ENCODE measurements at places on chromosomes 3 and 15.

DNA sequence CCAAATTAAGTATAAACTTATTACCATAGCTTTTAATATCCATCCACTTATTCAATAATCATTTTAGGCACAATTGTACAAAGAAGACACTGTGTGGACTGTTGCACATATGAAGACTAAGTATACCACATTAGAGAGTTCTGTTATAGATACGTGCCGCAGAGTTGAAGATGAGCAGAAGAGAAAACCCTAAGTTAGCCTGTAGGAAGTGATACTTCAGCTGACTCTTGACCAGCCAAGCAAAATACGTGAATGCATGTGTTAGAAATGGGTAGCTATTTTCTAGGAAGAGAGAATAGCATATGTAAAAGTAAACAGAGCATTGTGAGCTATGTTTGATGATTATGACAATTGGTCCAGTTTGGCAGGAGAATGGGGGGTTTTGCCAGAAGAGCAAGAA lies 272.0 kb upstream of the ATP11B start:
- no peak for DNase-seq

DNA sequence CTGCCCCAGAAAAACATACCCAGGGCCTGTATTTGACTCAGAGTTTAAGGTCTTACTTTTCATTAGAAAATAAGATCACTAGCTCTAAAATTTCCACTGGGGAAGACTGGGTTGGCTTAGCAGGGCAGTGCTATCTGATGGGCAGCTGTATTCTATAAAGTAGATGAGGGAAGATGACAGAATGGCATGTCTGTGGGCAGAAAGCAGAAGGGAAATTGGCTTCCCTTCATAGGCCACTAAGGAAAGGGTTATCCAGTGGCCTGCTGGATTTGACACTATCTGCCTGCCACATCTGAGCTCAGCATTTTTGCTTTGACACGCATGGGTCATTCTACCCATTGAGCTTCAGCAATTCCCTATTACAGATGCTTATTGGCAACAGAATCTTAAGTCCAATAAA lies 461.3 kb upstream of the RASGRP1 start:
- no peak for DNase-seq

- no peak for DNase-seq
Measured at GRCh38 chr3:152595975-152596821, 238.7 kb upstream of the P2RY1 start.

DNA sequence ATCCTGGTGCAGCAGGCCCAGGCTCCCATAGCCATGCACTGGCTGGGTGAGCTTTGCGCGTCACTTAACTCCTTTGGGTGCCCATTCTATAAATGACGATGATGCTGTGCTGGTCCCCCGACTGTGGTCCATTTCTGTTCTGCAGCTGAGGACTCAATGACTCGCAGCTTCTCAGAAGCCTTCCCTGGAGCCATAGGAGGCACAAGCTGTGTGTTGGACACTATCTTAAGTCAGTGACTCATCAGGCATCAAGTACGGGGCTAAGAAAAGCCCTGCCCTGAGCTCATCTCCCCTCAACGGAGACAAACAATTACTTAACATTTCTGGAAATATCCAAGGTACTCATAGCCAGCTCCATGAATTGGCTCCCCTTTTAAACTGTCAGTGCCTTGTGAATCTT lies 13.8 kb upstream of the MUSTN1 start:
- no peak for DNase-seq

GRCh38 chr3:83011481-83011880 lies 1250.0 kb upstream of the GBE1 start:
- DNase-seq, result no peak

DNA sequence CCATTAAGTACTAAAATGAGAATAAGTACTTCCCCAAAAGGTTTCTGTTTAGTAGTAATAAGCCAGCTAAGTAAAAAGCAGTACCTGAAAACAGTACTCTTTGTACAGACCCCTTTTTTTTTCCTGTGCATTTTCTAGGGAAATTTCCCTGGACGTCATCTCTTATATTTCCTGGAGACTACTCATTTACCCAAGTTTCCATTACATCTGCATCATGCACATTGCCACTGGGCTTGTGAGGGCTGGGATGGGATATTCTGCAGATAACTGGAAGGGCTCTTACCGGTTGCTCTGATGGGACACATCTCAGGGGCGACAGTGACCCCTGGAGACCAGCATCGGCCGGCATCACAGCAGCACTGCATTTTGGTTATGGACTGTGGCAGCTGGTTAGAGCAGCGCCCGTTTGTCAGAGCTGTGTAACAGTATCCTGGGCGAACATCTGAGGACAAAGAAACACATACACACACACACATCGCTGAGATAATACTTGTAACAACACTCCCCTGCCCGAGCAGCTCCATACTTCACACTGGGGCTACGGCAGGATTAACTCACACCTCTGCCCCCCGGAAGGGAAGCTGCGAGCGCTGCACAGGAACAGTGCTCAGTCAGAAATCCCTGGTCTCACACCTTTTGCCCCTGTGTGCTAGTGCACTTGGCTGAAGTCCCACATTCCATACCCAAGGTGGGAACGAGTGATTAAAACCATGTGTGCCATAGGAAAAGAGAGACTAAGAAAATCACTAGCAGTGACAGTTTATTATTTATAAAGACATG lies 124.9 kb downstream of the FBN1 start:
- no peak for DNase-seq

DNA sequence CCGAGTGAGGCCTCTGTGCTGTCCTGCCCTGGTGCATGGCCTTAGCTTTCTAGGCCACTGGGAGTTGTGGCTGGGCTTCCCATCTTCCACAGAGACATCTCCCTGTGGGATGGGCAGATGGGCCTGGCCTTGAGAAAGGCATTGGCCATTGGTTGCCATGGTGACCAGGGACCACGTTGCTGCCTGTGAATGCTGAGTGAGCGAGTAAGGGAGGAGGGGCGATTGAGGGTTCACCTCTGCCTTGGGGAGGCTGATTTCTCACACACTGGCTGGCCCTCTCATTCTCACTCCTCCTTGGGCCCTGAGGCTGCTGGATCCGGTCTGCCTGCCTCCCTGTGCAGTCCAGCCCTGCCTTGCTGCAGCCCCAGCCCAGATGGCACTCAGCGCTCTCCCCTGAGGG lies 26.4 kb upstream of the DOCK3 start:
- no peak for DNase-seq

- DNase-seq, result no peak
Measured at GRCh38 chr15:93825682-93826081, 405.7 kb upstream of the MCTP2 start.

GRCh38 chr15:94141802-94142201 lies 89.6 kb upstream of the MCTP2 start:
- no peak for DNase-seq

- DNase-seq, result no peak
Measured at GRCh38 chr3:122646146-122646988, 34.3 kb upstream of the PARP14 start.

- no peak for DNase-seq
Measured at GRCh38 chr15:60787837-60788691, 309.1 kb upstream of the ICE2 start.

GRCh38 chr3:107680698-107681097 lies 157.9 kb downstream of the BBX start:
- DNase-seq, result no peak

DNA sequence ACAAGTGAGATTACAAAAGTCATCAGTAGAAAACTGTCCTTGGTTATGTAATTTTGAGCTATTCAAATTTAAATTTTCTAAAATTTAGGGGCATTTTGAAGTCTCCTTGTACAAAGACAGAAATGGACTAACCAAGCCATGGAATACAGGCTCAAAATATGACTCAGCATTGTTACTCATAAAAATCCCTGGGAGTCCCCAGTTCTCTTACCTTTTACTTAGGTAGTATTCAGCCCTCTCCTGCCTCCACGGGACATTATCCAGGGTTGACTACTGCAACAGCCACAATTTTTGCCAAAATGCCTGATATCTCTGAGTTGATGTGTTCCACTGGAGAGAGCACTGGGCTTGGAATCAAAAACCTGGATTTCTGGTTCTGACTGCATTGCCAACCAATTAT lies 25.0 kb downstream of the CLDN18 start:
- no peak for DNase-seq

DNA sequence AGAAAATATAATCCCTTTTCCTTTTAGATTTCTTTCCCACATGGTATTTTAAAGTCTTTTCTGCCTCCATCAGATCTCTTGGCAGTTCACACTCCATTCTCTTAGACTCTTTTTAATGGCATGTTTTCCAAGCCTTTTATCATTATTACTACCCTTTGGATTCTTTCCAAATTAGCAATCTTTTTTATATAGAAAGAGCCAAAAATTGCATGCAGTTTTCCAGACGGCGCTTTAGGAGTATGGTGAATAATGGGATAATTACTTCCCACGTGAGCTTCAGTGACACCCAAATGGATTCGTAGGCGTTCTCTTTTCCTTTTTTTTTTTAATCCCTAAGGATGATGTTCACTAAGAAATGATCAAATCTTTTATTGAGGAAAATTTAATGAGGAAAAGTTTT lies 354.8 kb upstream of the DNAJC19 start:
- DNase-seq, result no peak

DNA sequence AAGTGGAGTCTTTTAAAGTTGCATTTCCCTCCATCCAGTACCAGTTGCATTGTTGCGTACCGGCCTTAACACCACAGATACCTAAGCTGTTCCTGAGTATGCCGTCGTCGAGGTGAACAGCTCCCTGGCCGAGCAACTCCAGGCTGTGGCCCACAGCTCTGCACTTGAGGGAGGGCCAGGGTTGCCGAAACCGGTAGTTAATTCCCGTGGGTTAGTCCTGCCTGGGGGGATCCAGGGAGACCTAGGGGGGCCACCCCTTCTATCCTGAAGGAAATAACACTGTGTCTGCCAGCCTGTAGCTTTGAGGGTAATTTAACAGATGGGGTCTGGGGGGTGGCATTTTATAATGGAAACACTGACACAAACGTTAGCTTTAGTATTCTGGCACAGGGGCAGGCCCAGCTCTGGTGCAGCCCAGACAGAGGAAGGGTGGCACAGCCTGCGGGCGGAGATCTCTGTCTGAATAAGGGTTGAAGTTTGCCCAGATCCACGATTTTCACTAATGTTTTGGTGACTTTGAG lies 60.8 kb downstream of the RGMA start:
- DNase-seq, result no peak

DNA sequence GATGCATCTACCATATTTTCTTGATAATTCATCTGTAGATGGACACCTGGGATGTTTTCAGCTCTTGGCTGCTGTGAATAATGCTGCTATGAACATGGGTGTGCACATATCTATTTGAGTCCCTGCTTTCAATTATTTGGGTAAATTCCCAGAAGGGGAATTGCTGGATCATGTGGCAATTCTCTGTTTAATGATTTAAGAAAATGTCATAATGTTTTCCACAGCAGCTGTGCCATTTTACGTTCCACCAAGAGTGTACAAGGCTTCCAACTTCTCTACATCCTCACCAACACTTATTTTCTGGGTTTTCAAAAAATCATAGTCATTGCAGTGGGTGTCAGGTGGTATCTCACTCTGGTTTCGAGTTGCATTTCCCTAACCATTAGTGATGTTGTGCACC lies 64.4 kb downstream of the NSMCE3 start:
- DNase-seq, result no peak

GRCh38 chr15:90934256-90934948 lies 683 bp upstream of the UNC45A start:
- peak; percentile 64 for DNase-seq

DNA sequence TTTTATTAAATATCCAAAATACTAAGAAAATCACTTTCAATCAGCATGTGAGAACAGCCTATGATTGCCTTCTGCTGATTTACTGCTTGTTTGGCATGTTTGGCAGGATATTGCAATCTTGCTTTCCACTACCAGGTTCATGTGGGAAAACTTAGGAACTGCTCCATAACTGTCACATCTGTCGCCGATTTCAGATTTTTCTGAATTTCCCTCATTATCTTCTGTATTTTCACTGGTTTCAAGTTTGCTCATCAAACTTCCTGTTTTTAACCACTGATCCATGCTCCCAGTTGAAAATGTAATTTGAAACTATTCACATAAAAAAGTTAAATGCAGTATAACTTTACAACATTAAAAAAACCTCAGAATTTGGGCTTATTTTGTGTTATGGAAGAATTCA lies 93.0 kb downstream of the NFKBIZ start:
- no peak for DNase-seq

DNA sequence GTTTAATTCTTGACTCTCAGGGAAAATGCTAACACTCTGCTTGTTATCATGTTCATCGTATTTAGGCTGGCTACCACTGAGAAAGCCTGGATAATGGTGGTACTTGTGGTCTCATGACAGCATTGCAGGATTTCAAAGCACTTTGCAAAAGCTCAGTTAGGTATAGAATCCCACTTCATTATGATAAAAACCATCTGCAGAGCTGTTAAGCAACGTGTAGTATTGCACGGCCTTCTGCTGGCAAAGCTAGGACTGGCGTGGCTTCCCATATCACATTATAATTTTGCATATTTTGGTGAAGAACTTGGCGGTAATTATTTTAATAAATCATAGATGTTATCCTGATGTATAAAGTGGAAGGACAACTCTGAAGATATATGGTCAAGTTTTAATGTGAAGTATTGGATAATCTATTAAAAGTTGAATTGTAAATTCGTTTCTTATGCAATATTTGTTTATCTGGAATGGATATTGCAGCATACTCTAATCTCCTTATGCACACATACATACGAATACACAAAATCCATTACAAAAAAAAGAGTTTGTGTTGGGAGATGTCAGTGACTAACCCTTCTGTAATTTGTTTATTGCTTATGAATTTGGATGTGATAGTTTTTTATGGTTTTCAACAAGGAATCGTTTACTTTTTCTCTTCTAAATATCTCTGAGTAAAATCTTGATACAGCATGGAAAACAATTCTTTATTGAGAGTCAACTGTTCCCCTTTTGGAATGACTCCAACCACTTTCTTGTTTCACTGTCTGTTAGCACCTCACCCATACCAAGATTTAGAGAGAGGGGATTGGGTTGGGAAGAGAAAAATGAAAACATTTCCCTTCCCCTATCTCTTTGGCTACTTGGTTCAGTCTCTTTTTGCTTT lies 9.2 kb downstream of the RAB8B start:
- no peak for DNase-seq

DNA sequence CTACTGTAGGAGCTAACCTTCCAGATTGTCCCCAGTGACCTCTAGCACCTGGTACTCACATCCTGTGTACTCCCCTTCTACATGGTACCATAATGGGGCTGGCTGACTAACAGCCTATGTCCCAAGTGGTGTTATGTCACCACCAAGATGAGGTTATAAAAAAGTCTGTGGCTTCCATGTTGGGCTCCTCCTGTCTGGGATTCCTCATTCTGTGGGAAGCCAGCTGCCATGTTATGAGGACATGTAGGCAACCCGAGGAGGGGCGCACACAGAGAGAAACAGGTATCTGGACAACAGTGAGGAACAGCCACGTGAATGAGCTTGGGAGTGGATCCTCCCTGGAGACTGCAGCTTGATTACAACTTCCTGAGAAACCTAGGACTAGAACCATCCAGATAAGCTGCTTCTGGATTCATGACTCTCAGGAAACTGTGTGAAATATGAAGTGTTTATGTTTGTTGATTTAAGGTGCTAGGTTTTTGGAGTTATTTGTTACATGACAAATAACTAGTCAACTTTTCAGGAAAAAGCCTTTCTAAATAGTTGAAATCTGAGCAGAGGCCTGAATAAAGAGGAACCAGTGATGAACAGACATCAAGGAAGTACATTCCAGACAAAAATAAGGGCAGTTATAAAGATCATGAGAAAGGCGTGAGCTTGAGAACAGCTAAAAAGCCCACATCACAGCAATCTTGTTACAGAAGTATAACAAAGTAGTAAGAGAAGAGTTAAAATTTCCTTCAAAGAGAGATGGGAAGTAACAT lies 21.7 kb downstream of the GOLIM4 start:
- no peak for DNase-seq
